ENCODE measurements at places on chromosomes 16 and 17. TPM values are rescaled to one million over a fixed set of nuclear protein-coding genes. Genes with fewer than 3 reads are reported as not detected.

The KRT39 gene
- not detected for total RNA-seq

The MT1M gene
- 159 TPM for total RNA-seq

The PDIA2 gene
- 0.09 TPM for total RNA-seq

DNA sequence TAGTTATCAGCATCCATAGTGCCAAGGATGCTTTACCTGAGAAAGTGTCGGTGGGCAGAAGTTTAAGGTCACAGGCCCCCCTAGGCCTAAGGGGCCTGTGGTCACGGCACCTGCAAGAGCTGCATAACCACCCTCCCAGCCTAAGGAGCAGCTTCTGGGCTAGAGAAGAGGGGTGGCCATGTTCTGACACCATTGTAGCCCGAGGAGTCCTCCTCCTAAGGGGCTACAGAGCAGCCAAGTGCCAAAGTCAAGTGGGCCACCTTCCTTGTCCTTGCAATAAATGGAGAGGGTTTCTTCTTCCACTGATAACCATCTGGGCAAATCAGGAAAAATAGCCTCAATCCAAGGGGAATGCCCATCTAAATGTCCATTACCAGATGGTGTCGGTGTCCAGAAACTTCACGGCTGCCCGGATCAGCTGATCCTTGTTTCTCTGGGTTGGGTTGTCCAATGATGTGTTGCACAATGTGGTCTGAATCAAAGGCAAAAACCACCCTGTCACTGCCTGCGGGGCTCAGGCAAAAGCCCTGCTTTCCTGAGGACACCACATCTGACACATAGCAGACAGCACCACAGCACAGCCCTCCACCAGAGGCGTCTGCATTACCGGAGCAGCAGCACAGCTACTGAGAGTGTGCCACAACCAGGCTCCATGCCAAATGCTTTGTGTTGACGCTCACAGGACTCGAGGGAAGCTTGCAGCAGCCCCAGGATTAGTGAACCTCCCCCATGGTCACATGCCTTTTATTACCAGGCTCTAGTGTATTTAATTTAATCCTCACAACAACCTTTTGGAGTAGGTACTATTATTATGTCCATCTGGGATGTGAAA, 12.8 kb downstream of the ATPAF2 start:
- no peak for DNase-seq
- H3K36me3 ChIP-seq, result no peaks in the 10 kb centered on the region
- H3K27ac ChIP-seq, result no peak overlapping the region
- no peak overlapping the region for H3K4me3 ChIP-seq
- no peaks in the 10 kb centered on the region for H3K27me3 ChIP-seq
- H3K4me1 ChIP-seq, result no peaks in the 10 kb centered on the region

DNA sequence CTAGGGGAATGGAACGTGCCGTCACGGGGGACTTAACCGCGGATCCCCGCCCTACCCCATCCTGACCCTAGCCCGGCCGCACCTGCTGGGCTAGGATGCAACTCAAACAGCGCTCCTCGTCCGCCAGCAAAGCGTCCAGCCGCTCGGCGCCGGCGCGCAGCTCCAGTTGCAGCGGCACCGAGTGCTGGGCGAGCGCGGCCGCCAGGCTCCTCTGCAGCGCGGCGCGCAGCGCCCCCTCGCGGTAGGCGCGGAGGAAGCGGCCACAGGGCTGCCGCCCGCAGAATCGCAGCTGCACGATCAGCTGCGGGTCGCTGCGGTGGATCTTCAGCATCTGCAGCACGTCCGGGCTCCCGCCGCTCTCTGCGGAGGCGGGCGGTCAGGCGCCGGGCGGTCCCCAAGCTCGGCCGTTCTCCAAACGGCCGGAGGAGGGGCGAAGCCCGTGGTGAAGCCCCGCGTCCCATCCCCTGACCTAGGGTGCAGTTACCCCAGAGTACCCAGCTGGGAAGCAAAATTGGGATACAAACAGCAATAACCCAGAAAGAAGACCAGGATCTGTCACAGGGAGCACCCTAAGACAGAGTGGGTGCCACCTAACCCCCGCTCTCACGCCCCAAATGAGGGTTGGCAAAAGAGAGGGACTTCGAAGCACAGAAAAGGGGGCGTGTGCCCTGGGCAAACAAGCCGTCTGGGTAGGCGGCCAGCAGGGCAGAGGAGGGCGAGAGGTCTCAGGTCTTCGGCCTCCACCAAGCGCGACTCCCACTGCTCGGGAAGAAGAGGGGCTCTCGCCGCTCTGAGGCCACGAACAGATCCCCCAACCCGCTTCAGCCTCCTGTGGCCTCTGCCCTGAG, 4.2 kb downstream of the TRADD start:
- H3K4me3 ChIP-seq, result peak overlapping the region; percentile 2
- H3K36me3 ChIP-seq, result no peaks in the 10 kb centered on the region
- peaks cover 33% of the 10 kb centered on the region for H3K4me1 ChIP-seq
- no peaks in the 10 kb centered on the region for H3K27me3 ChIP-seq
- DNase-seq, result peak; percentile 82

DNA sequence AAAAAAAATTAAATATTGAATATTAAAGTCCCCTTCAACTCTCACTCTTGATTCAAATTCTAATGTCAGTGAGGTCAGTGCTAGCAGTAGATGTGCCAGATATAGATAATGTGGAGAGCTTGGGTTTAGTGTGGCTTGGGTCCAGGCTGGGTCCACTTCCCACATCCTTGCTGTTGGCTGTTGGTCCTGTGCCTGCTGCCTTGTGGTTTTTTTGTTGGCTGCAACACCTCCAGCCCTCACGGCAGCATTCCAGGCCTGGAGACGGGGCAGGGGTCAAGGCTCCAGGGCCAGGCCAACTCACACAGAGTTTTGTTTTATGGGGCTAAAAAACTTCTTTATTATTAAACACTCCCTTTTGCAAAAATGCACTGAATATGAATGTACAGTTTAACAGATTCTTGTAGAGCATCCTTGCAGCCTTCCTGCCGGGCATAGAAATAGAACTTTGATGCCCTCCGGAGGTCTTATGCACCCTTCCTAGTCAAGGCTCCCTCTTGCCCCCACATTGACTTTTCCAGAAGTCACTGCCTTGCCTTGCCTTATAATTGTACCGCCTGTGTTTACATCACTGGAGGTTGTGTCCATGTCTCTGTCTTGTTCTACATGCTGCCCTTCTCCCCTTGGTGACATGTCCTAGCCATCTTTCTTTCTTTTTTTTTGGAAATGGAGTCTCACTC, 25.5 kb upstream of the MYO15B start:
- no peak overlapping the region for H3K27ac ChIP-seq
- no peak for DNase-seq
- H3K27me3 ChIP-seq, result no peaks in the 10 kb centered on the region

DNA sequence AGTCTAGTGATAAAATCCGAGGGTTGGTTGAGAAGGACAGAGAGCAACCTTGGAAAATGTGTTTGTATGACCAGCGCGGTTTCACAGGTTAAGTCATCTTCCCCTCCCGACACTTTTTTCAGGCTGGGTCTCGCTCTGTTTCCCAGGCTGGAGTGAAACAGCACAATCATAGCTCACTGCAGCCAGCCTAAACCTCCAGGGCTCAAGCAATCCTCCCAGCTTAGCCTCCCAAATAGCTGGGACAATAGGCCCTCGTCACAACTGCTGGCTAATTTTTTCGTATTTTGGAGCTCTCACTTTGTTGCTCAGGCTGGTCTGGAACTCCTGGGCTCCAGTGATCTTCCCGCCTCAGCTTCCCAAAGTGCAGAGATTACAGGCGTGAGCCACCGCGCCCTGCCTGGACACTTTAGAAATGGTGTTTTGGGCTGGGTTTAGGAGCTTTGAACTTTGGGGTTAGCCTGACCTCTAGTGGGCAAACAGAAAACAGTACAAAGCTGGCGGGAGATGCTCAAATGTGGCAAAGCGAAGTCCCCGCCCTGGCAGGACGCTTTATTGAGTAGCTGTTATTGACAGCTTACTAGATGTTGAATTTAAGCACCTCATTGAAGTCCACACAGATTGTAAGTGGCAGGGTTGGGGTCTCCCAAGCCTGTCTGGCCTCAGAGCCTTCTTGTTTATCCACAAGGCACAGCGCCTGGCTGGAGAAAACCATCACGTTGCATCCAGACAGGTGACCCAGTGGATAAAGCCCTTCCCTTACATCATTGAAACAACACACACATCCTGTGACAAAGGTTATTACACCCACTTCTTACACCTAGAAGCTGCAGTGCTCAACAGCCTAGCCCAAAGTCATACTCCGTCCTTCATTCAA, 34.7 kb upstream of the RBBP6 start:
- H3K4me3 ChIP-seq, result no peak overlapping the region
- no peaks in the 10 kb centered on the region for H3K36me3 ChIP-seq
- DNase-seq, result peak; percentile 53

DNA sequence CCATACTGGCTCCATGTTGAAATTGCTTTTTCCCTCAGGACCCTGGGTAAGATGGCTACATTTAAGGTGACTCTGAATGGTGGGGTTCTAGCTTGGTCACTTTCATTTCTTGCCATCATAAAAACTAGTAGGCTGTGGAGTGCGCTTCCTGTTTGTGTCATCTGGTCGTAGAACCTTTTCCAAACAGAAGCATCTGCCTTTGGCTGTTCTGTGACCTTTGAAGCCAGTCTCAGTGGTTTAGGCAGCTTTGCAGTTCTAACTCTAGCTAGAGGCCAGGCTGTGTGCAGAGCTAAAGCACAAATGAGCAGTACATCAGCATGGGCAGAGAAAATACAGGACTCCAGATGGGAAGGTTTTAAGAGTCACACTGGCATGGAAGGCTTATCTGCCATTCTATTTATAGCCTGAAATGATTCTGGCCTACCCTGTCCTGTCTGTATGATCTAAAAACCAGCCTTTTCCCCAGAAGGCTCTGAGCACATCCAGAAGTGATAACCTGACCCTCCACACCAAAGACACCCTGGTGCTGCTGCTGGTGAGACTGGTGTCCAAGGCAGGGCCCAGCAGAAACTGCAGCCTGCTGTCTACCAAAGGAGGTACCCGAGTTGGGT, 8.6 kb downstream of the ESRP2 start:
- no peak overlapping the region for H3K4me3 ChIP-seq
- no peak overlapping the region for H3K27ac ChIP-seq
- peaks cover 10% of the 10 kb centered on the region for H3K36me3 ChIP-seq
- H3K4me1 ChIP-seq, result peaks cover 36% of the 10 kb centered on the region
- H3K27me3 ChIP-seq, result no peaks in the 10 kb centered on the region

GRCh38 chr17:4740584-4740983, 856 bp upstream of the CXCL16 start:
- H3K4me1 ChIP-seq, result peaks cover 2% of the 10 kb centered on the region
- DNase-seq, result no peak
- H3K27ac ChIP-seq, result no peak overlapping the region
- H3K36me3 ChIP-seq, result no peaks in the 10 kb centered on the region
- H3K4me3 ChIP-seq, result no peak overlapping the region

DNA sequence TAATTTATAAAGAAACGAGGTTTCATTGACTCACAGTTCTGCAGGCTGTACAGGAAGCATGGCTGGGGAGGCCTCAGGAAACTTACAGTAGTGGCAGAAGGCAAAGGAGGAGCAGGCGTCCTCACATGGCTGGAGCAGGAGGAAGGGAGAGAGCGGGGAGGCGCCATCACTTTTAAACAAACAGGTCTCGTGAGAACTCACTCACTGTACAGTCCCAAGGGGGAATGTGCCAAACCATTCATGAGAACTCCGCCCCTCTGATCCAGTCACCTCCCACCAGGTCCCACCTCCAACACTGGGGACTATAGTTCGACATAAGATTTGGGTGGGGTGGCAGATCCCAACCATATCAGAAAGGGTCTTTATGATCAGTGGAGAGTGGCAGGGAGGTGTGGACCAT, 392.4 kb upstream of the TNRC6C start:
- H3K4me1 ChIP-seq, result no peaks in the 10 kb centered on the region
- H3K27me3 ChIP-seq, result peaks cover 3% of the 10 kb centered on the region
- no peaks in the 10 kb centered on the region for H3K36me3 ChIP-seq
- DNase-seq, result no peak

GRCh38 chr17:17782523-17783115, 54.2 kb downstream of the SREBF1 start:
- peaks cover 49% of the 10 kb centered on the region for H3K4me1 ChIP-seq
- H3K36me3 ChIP-seq, result no peaks in the 10 kb centered on the region
- H3K27ac ChIP-seq, result peak overlapping the region; percentile 64
- peak overlapping the region; percentile 61 for H3K4me3 ChIP-seq

DNA sequence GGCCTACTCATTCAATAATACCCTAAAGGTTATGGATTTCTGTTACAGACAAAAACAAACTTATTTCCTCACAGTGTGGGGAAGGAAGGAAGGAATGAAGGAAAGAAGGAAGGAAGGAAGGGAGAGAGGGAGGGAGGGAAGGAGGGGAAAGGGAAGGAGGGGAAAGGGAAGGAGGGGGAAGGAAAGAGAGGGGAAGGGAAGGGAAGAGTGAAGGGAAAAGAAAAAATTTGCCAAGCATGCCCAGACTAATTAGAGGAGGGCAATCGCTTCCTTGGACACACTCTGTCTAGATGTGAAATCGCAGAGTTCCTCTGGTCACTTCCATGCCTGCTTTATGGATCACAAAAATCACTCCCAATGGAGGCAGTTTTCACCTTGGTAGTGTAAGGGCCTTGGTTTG, 570.1 kb upstream of the SOX9 start:
- H3K4me3 ChIP-seq, result no peak overlapping the region
- H3K27me3 ChIP-seq, result no peaks in the 10 kb centered on the region
- no peak overlapping the region for H3K27ac ChIP-seq
- DNase-seq, result no peak
- H3K4me1 ChIP-seq, result no peaks in the 10 kb centered on the region
- no peaks in the 10 kb centered on the region for H3K36me3 ChIP-seq

DNA sequence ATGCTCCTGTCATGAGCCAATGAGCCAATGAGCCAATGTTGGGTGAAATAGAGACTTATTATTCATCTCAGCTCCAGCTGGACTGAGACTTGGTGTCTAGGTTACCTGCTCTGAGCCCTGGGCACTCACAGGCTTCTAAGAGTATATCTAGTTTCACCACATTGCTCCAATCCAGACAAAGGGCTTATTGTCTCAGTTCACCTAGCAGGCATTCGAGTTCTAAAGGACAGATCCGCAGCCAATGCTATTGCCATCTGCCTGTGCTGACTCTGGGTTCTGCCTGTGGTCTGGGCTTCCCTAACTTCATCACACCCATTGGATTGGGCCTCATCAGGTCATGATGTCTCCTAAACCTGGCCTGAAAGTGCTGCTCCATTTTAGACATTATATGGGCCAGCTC, 66.1 kb upstream of the HS3ST4 start:
- no peaks in the 10 kb centered on the region for H3K4me1 ChIP-seq
- no peak overlapping the region for H3K4me3 ChIP-seq
- no peaks in the 10 kb centered on the region for H3K36me3 ChIP-seq

DNA sequence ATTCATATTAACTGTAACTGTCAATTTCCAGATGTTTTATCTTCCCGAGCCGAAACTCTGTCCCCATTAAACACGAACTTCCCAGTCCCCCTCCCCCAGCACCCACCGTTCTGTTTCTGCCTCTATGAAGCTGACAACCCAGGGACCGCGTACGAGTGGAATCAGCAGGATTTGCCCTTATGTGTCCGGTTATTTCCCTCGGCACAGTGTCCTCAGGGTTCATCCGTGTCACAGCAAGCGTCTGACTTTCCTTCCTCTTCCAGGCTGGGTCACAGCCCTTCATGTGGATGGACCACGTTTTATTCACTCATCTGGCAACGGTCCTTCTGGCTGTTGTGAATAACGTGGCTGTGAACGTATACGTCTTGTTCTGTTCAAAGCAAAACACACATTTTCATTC, 31.3 kb downstream of the METRNL start:
- no peak overlapping the region for H3K27ac ChIP-seq
- H3K4me3 ChIP-seq, result no peak overlapping the region
- DNase-seq, result no peak
- H3K4me1 ChIP-seq, result no peaks in the 10 kb centered on the region

Measured in liver (tissue), 10 donors.